Stimulated activated CD4-positive, alpha-beta T cell treated with anti-CD3 and anti-CD28 coated beads, Interleukin-15, amount 100 ng/mL, for 48 hours (primary cell): ENCODE measurements at places on chromosomes 6 and 20.

DNA sequence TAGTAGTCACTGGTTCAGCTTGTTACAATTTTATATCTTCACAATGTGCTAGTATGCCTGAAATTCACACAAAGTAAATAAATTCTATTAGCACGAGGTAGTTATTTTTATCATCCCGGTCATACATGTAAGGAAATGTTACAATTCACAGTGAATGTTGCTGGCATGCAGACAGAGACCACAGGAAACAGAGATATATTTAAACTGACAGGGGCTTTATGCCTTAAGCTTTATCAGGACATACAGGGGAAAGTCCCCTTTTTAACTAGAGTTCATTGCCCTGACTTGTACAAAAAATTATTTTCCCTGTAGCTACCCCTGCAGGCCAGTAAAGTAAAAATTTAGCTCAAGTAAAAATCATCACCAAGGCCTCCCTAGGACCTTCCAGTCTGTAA lies 712.0 kb upstream of the NRSN1 start:
- DNase-seq, result no peak

DNA sequence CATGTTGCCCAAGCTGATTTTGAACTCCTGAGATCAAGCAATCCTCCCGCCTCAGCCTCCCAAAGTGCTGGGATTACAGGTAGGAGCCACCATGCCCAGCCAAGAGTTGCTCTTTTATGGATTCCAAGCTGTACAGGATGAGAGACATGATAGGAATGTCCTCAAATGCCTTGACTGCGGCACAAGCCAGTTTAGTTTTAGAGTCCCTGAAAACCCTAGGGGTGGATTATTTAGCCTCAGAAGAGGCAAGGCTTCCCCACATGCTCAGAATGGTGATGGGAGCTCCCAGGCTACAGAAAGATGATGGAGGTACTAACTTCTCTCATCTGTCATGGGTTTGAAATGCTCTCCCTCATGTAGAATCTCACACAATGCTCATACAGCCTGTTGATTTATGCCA lies 280.5 kb upstream of the PRND start:
- DNase-seq, result no peak

- no peak for DNase-seq
Observed at GRCh38 chr20:58099291-58099935, 129.0 kb downstream of the ANKRD60 start.

DNA sequence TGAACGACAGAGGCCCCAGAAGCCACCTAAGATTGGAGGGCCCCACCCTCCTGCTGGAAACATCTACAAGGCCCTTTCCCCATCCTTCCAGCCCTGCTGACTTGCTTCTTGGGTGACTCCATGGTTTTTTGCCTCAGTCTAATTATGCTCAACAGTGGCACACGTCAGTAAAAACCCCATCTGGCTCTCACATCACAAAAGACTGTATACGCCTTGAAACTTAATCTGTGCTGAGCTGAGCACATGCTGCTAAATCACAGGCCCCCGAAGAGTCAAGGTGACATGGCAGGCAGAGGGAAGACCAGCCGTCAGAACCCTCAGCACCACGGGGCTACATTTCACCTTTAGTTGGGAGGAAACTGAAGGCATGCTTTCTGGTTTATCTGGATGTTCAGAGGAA lies 323.1 kb downstream of the CDH26 start:
- no peak for DNase-seq

DNA sequence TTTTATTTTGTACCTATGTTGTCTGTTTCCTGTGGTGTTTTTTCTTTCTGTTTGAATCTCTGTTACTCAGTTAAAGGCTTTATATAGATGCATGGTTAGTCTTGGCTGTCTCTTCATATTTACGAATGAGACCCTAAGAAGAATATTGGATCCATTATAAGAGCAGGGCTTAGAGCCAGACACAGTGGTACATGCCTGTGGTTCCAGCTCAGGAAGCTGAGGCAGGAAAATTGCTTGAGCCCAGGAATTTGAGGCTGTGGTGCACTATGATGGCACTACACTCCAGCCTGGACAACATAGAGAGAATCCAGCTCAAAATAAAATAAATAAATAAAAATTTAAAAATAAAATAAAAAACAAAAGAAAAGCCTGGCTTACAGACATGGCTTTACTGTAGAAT lies 211.1 kb downstream of the SOD2 start:
- no peak for DNase-seq

- no peak for DNase-seq
Observed at GRCh38 chr6:143034689-143035334, 25.9 kb upstream of the AIG1 start.

DNA sequence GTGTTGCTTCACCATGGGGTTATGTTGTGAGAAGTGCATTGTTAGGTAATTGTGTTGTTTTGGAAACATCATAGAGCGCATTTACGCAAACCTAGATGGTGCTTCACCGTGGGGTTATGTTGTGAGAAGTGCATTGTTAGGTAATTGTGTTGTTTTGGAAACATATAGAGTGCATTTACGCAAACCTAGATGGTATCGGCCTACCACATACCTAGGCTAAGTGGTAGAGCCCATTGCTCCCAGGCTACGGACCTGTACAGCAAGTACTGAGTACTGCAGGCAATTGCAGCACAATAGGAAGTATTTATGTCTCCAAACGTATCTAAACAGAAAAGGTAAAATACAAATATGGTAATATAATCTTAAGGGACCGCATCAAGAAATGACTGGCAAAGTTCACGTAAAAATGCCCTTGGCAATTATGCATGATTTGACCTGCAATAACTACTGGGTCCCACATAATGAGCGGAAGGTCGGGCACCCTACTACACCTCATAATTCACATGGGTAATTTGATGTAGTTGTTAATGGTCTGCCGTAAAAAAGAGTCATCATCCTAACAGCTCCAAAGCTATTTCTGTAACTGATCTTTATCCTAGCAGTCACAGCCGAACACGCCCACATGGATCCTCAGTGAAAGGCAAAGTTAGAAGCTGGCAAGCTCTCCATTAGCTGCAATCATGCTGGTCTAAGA lies 76.0 kb downstream of the RSPH3 start:
- no peak for DNase-seq

- DNase-seq, result no peak
Observed at GRCh38 chr20:60934724-60935123, 317.3 kb upstream of the CDH4 start.

- no peak for DNase-seq
Observed at GRCh38 chr20:54107600-54108325, 37.4 kb upstream of the BCAS1 start.

DNA sequence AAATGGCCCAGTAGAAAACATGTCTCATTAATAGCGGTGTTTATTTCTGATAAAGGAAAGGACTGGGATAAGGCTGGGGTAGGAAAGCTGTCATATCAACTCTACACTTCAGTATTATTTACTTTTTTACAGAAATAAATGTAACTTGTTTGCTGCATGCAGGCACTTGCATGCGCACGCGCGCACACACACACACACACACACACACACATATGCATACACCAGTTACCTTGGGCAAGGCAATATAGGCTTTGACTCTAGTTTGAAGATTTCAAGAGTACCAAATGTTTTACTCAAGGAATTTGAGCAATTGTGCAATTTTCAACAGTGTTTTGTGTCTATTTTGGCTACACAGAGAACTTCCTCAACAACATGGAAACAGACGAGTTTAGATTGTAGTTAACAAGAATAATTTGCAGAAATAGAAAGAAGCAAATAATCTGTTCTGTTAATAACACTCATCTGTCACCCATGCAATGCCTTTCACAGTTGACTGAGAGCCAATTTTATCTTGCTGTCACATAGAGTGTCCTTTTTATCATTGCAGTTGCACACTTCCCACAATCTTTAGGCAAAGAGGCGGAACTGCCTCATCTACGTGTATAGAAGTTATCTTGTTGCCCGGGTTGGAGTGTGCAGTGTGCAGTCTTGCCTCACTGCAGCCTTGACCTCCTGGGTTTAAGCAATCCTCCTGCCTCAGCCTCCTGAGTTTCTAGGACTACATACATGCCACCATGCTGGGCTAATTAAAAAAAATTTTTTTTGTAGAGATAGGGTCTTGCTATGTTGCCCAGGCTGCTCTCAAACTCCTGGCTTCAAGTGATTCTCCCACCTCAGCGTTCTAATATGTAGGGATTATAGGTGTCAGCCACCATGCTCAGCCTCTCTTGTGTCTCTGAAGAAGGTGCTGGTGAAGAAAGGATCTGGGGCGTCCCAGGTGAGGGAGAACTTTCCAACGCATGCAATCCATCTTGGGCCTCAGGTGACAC lies 74.8 kb upstream of the SHLD1 start:
- DNase-seq, result no peak

GRCh38 chr20:14992153-14992552 lies 654.7 kb upstream of the FLRT3 start:
- DNase-seq, result no peak

GRCh38 chr6:1187293-1188131 lies 124.4 kb upstream of the FOXQ1 start:
- DNase-seq, result no peak

- no peak for DNase-seq
Observed at GRCh38 chr6:157978021-157978783, 3.5 kb upstream of the SYNJ2 start.

GRCh38 chr6:79239536-79240168 lies 5.2 kb upstream of the HMGN3 start:
- DNase-seq, result no peak

- DNase-seq, result no peak
Observed at GRCh38 chr6:121335087-121336008, 1.1 kb upstream of the TBC1D32 start.
